ENCODE measurements at places on chromosomes 11 and 22. TPM values are rescaled to one million over a fixed set of nuclear protein-coding genes. Genes with fewer than 3 reads are reported as not detected.

DNA sequence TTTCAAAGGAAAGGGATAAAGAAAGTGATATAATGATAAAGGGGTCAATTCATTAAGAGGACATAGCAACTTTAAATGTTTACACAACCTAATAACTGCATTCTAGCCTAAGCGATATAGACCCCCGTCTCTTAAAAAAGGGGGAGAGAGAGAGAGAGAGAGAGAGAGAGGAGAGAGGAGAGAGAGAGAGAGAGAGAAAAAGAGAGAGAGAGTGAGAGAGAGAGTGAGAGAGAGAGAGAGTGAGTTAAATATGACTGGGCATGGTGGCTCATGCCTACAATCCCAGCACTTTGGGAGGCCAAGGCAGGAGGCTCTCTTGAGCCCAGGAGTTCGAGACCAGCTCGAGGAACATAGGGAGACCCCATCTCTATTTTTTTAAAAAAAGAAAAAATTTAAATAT is 90.2 kb upstream of the GAL start:
- ATAC-seq: no peak

- ATAC-seq: no peak
These were observed 56.9 kb upstream of the EIF3D start for GRCh38 chr22:36585841-36586240.

GRCh38 chr11:64568584-64569140 is 22.4 kb upstream of the SLC22A12 start:
- no peak for ATAC-seq

- no peak for ATAC-seq
These were observed 1.2 kb downstream of the KLHL35 start for GRCh38 chr11:75431533-75432525.

- no peak for ATAC-seq
These were observed 1.4 kb downstream of the PCF11 start for GRCh38 chr11:83158357-83158786.

DNA sequence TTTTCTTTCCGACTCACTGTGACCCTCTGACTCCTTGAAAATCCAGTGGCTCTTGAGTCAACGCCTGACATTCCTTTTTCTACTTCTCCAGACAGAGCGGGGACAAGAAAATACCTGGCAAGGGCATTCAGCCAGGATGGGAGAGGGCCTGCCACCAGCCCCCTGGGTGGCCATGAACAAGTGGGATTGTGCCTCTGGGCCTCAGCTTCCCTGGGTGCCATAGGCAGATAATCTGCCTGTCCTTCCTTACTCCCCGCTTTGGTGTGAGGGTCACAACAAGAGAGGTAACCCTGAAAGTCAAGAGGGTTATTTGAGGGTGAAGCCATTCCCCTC is 613.9 kb upstream of the CADM1 start:
- ATAC-seq: no peak

GRCh38 chr11:118215765-118216164 is 9.0 kb downstream of the JAML start:
- ATAC-seq: no peak

- ATAC-seq: no peak
These were observed 50.2 kb downstream of the LINC01488 start for GRCh38 chr11:69531717-69532088.

DNA sequence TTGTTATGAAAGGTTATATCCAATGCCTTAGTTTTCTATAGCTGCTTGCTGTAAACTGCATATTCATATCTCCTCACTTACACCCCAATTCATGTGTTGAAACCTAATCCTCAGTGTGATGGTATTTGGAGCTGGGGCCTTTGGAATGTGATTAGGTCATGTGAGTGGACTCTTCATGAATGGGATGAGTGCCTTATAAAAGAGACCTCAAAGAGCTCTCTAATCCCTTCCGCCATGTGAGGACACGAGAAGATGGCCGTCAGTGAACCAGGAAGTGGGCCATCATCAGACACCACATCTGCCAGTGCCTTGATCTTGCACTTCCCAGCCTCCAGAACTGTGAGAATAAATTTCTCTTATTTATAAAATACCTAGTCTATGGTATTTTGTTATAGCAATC is 79.3 kb downstream of the CYP2R1 start:
- ATAC-seq: no peak

GRCh38 chr11:64245797-64246620 is 734 bp downstream of the PPP1R14B start:
- ATAC-seq: no peak

DNA sequence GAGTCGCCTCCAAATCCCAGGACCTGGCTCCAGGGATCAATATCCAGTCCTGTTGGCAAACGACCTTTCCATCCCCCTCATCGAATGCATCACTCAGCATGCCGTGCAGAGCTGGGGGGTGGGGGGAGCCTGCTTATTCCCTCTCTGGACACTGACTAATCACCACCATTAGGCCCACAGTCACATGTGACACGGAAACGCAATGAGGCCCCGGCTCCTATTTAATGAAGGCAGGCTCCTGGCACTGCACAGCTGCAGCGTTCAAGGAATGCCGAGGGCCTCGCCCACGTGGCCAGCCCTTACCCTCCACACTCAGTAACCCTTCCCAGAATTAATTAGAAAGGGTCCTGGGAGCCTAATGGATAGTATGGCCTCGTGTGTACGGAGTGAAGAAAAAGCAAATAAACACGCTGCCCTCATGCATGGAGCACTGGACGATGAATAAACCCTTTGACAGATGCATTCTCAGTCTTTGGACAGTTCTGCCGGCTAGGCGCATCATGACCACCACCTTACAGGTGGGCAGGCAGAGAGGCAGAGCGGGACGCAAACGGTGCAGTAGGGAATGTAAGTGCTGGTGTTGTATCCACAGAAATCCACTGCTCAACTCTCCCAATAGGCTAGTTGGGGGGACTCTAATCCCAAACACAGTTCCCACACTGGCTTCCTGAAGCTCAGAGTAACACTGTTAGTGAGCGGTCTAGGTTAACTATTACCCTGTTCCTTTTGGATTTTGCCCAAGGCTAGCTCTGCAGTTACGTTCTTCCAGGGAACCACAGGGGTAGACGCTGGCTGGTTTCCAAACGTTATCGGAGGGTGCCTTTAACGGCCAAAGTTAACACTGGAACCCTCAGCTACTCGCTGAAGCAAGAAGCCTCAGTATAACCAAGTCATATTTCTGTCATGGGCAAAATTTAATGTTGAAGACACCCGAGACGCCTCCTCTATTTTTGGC is 490.1 kb downstream of the OPCML start:
- no peak for ATAC-seq

- ATAC-seq: no peak
These were observed 5.0 kb downstream of the EED start for GRCh38 chr11:86249307-86250098.

- no peak for ATAC-seq
These were observed 3.8 kb downstream of the RPLP2 start for GRCh38 chr11:813456-814096.

GRCh38 chr11:92397221-92397755 is 172.7 kb downstream of the FAT3 start:
- no peak for ATAC-seq

DNA sequence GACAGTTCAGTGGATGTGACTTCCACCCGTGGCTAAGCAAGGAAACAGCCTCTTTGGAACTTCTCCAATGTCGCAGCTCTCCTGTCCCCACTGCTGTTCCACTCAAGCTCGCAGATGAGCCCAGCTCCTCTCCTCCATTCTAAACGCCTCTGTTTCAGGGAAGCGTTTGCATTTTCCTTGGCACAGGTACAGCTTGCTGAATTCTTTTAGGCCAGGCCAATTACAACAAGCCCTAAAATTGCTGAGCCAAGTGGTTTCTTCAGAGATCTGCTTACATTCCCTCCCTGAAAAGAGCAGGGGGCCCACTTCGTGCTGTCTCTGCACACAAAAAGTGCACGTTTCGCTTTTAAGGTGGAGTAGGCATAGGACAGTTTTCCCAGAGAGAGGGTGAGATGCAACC is 91.5 kb upstream of the BLID start:
- no peak for ATAC-seq

- ATAC-seq: no peak
These were observed 4.8 kb upstream of the FAR1 start for GRCh38 chr11:13663631-13664071.

Gene PRRG4
- total RNA-seq: 0.36 TPM

Gene GNAZ
- total RNA-seq: 7.5 TPM

Gene FGF19
- 1.1 TPM for total RNA-seq

Gene PHOX2A
- total RNA-seq: not detected

Gene SCN3B
- 0.13 TPM for total RNA-seq

Gene OR4C16
- 0.33 TPM for total RNA-seq

Gene P4HA3
- total RNA-seq: 0.38 TPM

Gene SYT13
- total RNA-seq: 50.9 TPM

Gene KCNE3
- 3.0 TPM for total RNA-seq
